ENCODE measurements at places on chromosomes 7 and 10.

GRCh38 chr7:39557911-39558310 is 8.3 kb upstream of the YAE1 start:
- no peak for DNase-seq

DNA sequence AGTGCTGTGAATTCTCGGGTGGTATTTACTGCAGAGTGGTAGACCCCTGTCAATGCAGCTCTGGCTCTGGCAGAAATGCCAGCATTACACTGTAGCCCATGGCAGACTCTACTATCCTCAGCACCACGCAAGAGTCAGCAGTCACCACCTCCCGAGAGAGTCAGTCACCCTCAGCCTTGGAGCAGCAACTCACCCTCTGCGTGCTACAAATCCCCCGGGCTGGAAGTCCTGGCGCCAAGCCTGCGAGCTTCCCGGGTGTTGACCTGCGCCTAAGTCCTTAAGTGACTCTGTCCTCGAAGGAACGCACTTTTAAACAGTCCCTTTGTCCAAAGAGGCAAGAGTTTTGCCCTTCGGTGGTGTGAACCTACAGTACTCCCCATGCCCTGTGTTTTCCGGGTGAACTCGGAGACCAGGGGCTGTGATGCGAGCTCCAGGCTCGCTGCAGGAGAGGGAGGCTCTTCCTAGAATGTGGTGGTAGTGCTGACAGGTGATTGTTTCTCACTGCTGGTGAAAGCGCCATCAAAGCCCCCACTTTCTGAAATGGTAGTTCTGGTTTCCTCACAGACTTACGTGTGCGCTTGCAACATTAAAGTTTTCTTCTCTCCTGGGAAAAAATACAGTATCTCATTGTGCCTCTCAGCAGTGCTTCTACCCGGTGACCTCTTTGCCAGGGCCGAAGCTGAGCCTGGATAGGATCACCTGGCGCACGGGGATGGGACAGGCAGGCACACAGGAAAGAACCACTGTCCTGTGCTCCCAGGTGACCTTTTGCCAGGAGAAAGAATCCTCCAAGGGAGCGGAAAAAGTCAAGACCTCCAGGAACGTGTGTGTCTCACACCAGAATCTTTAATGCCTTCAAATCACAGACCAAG is 33.1 kb upstream of the MBL2 start:
- no peak for DNase-seq

GRCh38 chr7:157412021-157412443 is 75.2 kb downstream of the DNAJB6 start:
- peak; percentile 33 for DNase-seq

- no peak for DNase-seq
Observed at GRCh38 chr10:128738386-128738915, 612.2 kb upstream of the MKI67 start.

- no peak for DNase-seq
Observed at GRCh38 chr7:144937199-144937598, 101.3 kb upstream of the TPK1 start.

- DNase-seq, result no peak
Observed at GRCh38 chr7:120055300-120055699, 217.7 kb upstream of the KCND2 start.

DNA sequence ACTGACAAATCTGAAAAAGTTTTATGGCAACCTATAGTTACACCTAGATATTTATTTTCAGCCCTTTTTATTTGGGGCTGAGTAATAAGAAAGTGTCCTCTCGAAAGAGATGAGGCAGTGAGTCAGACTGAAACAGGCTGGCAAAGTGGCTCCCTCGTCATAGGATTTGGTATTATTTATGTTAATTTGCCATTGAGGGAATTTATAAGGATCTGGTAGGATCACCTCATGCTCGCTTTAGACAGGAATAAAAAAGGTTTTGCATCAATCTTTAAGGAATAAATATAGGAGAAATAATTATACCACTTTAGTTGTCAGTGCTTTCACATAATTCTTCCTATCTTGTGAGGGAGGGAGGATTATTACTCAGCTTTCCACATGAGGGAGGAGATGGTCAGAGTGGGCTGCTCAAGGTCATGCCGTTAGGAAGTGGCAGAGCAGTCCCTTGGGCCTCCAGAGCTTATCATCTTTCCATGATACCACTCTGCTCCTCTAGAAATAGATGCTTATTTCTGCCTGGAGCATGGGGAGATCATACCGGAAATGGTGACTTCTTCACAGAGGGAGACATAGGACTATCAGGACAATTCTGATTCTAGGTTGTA is 356.8 kb downstream of the GPR158 start:
- no peak for DNase-seq

- DNase-seq, result no peak
Observed at GRCh38 chr7:99184532-99185218, 23.2 kb downstream of the KPNA7 start.

- no peak for DNase-seq
Observed at GRCh38 chr7:36456548-36456947, 66.9 kb downstream of the ANLN start.

DNA sequence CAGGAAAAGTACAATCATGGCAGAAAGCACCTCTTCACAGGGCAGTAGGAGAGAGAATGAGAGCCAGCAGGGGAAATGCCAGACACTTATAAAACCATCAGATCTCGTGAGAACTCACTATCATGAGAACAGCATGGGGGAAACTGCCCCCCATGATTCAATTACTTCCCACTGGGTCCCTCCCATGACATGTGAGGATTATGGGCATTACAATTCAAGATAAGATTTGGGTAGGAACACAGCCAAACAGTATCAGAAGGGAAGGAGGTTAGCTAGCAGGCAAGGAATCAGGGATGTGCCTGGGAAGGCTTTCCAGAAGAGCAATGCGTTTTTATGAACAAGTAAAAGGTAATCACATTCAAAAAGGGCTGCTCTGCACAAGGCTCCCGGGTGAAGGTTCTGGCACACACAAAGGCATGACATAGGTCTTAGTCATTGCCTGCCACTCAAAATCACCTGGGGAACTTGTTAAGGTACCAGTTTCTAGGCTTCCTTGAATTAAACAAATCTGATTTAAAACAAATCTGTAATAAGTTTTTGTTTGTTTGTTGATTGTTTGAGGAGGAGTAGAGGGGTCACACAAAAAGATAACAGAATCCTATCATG is 40.9 kb downstream of the BMPER start:
- DNase-seq, result no peak

- DNase-seq, result no peak
Observed at GRCh38 chr7:127040042-127040441, 212.7 kb downstream of the GRM8 start.

GRCh38 chr10:60679388-60679990 is 98.8 kb upstream of the CDK1 start:
- no peak for DNase-seq

DNA sequence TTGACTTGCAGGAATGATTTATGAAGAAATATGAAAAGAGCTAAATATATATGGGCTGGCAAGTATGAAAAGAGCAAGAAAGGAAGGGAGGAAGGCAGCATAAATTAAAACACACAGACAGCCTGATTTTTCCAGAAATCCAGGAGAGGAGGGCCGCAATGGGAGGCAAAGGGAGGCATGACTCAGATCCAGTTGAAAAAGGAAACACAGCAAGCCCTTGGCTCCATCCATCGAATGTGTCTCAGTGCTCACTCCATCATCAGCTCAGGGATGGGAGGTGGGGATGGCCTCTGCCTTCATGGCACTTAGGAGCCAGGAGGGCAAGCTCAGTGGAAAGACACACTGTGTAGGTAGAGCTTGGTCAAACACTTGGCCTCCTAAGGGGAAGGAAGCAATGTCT is 75.7 kb upstream of the PDZD8 start:
- DNase-seq, result no peak

DNA sequence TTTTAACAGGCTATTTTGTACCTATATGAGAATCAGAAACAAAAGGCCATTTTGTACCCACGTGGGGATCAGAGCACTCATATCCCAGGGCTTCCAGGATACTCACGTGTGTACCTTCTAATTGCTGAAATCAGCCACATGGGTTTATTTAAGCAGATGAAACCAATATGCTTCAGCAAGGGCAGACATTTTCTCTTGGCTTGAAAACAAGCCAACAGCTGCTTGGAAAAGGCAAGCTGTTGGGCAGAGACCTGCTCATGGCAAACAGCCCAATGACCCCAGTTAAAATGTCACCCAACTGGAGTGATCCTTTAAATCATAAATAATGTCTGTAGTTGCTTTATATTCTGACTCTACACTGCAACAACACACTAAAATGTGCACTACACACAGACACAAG is 26.5 kb upstream of the TOMM7 start:
- no peak for DNase-seq

- no peak for DNase-seq
Observed at GRCh38 chr10:51892965-51893658, 193.7 kb upstream of the CSTF2T start.

DNA sequence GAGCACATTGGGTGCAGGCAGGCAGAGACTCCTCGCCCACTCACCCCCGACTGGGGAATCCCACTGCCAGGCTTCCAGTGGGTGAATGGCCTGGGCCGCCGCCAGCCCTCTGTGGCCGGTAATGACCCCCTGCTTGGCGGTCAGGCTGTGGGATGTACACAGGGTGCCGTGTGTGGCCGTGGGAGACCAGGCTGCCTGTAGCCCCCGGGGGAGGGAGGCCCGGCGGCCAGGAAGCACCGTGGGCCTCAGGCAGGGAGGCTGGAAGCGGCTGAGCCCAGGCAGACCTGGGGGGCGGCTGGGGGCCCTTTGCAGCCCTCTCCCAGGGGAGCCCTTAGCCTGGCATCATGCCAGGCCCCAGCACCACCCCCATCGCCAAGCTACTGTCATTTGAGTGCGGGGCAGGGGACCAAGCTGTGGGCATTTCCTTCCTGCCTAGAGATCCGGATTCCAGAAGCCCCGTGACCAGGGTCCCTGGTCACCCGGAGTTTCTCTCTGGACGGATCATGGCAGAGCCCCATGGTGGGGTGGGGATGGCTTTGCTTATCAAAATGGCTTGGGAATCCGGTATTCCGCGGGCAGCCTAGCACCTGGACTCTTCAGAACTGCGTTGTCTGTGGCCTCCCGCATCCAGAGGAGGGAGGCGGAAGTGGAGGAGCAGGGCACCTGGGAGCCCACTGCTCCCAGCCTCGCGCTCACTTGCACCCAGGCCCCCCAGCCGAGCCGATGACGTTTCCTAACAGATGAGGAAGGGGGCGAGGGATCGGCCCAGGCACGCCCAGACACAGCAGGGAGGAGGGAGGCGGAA is 1.1 kb downstream of the TTYH3 start:
- DNase-seq, result no peak

GRCh38 chr10:17375936-17376584 is 78.3 kb downstream of the ST8SIA6 start:
- DNase-seq, result no peak

DNA sequence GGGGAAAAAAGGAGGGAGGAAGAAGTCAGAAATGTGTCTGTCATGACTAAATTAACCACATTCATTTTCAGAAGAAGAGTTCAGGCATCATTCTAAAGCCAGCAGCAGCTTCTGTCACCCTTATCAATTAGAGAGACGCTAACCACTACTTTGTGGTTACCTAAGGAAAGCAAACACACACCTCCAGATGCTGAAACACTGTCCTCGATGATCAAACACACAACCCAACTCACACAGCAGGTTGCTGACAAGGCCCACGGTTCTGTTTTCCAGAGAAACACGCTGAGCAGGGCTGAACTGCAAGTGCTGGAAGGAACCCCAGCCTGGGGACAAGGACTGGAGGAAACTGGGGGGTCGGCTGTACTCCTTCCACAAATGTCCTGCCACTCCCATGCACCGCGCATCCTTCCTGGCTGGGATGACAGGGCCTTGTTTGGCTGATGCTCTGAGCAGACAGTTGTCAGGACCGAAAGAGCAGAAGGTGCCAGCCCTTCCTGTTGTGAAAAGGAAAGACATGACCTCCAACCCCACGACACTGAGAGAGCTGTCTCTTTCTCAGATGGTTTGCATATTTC is 36.6 kb downstream of the PRKCQ start:
- DNase-seq, result peak; percentile 37

GRCh38 chr10:11661441-11661840 is 50.0 kb upstream of the USP6NL start:
- no peak for DNase-seq

DNA sequence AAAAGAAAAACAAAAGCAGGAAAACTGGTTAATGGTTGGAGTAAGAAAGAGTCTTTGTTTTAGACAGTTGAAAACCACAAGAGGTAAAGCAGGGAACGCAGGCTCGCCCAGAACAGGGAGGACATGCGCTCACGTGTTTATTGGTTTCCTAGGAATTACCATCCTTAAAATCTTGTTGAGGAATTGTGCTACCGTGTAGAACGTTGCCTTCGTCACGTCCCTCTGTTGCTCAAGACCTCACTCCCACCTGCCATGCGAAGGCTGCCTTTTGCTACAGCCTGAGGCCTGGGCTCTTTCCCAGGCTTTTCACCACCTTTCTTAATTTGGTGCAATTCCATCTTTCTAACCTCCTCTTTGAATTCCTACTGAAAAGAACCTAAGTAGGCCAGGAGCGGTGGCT is 61.6 kb upstream of the CAMK1D start:
- DNase-seq, result no peak

DNA sequence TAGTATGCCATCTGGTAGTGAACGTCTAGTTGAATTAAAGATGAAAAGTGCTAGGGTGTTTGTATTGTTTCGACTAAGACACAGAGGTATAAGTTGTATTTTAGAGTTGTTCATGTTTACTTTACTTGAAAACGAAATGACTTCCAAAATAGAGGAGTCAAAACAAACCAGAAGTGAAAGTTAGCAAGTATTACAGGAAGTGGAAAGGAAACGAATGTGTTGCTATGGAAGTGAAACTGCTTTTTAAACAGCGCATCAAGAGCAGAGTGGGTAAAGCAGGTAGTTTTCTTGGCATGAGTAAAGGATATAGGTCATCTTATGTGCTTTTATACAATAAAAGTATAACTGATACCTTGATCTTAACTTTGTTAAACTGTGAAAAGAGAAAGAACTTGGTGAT is 20.0 kb upstream of the GALNTL5 start:
- DNase-seq, result no peak

DNA sequence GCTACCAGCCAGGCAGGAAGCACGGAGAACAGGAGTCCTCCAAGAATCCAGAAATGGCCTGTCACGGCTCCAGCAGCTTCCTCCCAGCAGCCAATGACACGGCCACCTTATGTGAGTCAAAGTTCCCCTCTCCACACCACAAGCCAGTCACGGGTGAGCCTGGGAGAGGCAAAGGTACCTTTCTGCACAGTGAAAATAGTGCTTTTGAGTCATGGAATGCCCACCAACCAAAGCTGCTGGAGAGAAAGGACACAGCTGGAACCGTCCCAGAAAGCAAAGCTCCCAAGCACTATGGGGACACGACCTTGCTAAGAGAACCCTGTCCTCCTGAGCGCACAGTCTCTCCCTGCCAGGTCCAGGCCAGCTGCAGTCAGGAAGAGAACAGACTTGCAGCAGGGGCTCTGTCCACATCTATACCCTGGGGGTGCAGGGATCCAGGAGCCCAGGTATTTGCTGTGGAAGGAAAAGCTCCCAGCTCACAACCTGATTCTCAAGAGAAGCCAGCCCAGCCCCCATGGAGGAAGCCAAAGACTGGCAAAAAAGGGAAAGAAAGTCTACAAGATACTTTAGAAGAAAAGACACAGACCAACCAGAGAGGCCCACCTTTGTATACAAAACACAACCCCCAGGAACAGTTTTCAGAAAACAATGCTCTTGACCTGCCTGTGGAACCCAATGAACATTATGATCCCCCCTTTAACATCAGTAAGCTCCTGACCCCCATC is 24.4 kb downstream of the C10orf71 start:
- DNase-seq, result no peak

All from activated CD8-positive, alpha-beta memory T cell treated with anti-CD3 and anti-CD28 coated beads for 4 hours (primary cell).